ENCODE measurements at places on chromosomes 7 and 10. TPM values are rescaled to one million over a fixed set of nuclear protein-coding genes. Genes with fewer than 3 reads are reported as not detected.
A peak's percentile ranks its signal among the peaks of the same experiment; 100 is the strongest.

The SPDYE6 gene
- not detected for total RNA-seq

The PCLO gene
- total RNA-seq, result 1.4 TPM

The FFAR4 gene
- total RNA-seq, result not detected

The PNLIPRP3 gene
- total RNA-seq, result not detected

The VGF gene
- total RNA-seq, result not detected

GRCh38 chr10:104735757-104736391, 94.8 kb downstream of the SORCS3 start:
- DNase-seq, result no peak

DNA sequence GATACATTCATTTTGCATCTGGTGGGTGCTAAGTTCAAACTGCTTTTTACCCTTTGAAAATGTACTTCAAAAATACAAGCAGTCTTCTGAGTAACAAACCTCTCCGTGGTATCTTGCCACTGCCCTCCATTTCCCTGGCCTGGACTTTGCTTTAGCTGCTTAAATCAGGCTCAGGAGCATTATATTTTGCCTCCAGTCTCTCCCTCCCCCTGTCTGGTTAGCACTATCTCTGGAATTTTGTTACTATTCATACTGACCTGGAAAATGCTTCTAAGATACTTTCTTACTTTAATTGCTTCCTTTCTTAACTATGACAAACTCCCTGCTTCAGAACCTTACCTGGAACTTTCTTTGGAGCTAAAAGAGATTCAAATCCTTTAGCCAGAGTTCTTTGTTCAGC, 369.8 kb downstream of the GFRA1 start:
- DNase-seq, result no peak

GRCh38 chr10:87868277-87868676, 4.9 kb downstream of the PTEN start:
- DNase-seq, result no peak

DNA sequence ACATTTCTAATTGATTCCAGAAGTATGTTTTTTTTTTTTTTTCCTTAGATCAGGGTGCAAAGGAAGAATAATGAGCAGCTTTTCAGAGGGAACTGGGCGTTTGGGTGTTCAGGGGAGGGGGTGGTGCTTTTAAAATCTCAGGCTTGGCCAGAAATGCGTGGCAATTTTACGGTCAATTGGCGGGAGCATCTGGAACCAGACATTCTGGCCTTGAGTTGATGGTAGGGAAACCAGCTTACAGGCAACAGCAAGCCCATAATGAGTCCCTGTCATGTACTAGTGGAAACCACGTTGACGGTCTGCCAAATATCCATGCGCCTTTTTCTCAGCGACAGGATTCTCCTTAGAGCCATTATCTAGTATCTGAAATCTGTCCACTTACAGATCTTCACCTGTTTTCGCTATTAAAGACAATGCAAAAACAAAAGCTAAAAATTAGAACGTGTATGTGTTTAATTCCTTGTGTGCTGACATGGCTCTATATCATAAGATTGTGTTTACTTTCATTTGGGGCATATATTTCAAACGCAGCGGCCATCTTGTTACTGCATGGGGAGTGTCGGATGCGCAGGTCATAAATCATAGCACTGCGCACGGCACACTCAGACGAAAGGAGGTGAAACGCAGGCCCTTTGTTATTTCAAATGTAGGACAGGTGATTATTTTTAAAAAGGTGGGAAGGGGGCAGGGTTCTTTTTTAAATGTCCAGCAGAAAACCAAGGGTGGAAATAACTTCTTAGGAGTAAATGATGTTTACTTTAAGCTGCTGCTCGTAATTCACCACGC, 209.2 kb downstream of the AGMO start:
- DNase-seq, result no peak

DNA sequence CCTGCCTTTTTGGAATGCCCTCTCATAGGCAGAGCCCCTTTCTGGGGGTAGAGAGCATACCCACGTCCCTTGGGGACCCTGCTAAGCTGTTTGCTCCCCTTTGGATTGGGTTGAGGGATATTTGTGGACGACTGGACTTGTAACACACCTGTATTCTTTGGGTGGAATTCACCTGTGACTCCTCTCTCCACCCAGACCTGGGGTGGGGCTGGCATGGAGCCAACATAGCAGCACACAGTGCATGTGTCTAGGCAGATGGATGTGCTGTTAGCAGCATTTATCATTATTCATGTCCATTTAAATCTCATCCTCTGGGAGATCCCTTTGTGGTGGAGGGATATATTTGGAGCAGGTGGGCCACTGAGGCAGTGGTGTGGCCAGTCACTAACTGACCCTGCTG, 51.0 kb downstream of the CDH23 start:
- no peak for DNase-seq

- DNase-seq, result no peak
These were observed 656.8 kb upstream of the ANKRD30A start for GRCh38 chr10:36468620-36469019.

DNA sequence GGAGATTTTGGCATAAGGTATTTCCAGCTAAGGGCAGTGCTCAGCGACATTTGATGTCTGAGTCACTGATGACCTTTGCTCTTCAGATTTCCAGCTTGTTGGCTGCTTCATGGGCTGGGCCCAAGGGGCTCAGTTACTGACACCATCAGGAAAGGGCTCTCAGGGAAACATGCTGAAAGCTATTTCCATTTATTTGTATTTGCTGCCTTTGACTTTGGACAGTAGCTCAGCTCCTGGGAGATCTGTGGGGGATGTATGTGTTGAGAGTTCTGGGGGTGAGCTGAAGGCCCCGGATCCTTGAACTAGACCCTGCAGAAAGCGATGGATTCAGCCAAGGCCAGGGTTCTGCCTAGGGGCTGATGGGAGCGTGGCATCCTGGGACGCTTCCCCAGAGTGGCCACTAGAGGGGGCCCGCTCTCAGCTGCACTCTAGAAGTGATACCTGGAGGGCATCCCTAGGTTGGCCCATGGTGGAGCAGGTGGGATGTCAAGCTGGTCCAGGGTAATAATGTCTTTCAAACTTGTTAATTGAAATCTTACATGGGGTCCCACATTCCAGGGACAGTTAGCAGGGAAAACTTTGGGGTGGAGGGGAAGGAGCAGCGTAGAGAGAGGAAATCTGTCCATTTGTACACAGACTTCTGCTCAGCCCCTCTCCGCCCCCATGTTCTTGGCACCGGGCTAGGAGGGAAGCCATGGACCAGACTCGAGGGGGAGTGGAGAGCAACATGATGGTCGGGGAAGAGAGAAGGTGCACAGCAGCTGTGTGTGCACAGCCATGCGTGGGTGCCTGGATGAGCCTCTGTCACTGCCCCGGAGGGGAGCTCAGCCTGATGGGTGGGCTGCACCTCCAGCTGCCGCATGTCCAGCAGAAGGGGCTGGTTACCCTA, 3.0 kb upstream of the BTBD16 start:
- DNase-seq, result no peak

DNA sequence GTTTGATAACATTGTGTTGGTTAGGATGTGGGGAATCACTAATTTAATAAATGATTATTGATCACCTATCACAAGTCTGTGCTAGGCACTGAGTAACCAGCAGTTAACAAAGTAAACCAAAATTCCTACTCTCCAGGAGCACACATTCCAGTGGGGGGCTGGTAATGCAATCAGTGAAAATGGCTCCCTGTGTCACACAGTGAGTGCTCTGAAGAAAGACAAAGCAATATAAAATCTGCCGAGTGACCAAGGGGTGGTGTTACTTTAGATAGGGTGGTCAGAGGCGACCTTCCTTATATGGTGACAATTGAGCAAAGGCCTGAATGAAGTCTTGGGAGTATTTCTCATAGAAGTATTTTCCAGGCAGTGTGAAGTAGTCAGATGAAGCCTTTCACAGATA, 13.6 kb upstream of the SMC3 start:
- DNase-seq, result no peak

GRCh38 chr7:137882261-137882668, 35.5 kb upstream of the DGKI start:
- DNase-seq, result no peak

DNA sequence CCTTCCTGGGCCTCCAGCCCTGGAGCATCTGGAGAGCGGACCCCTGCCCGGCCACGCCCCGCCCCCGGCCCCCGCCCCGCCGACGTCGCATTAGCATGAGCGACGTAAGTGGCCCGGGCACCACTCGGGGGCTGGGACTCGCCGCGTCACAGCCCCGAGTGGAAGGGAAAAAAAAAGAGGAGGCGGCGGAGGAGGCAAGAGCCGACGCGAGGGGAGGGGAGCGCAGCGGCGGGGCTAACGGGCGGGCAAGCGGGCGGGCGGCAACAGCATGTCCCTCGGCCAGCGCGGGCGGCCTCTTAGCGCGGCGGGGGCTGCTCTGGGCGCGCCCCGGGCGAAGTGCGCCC, at the start of gene SLC18A3:
SLC18A3 (plus strand) TSS at position 197 of the 344 bp plus-strand sequence. CDS start 431 bp downstream, outside the sequence.
- DNase-seq, result no peak

DNA sequence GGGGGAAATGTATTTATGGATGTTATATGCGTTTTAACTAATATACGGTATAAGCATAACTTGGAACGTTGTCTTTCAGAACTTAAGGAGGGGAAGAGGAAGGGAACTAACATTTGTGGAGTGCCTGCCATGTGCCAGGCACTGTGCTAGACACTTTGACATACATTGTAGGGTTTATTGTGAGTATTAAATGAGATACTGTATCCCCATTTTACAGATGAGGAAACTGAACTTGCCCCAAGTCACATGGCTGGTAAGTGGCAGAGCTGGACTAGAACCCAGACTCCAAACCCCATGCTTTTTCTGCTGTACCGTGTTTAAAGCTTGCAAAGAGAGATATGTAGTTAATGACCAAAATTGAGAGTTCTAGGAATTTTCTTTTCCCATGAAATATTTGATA, 74.6 kb downstream of the CREM start:
- DNase-seq, result no peak

GRCh38 chr7:40330408-40330807, 195.6 kb downstream of the SUGCT start:
- no peak for DNase-seq

DNA sequence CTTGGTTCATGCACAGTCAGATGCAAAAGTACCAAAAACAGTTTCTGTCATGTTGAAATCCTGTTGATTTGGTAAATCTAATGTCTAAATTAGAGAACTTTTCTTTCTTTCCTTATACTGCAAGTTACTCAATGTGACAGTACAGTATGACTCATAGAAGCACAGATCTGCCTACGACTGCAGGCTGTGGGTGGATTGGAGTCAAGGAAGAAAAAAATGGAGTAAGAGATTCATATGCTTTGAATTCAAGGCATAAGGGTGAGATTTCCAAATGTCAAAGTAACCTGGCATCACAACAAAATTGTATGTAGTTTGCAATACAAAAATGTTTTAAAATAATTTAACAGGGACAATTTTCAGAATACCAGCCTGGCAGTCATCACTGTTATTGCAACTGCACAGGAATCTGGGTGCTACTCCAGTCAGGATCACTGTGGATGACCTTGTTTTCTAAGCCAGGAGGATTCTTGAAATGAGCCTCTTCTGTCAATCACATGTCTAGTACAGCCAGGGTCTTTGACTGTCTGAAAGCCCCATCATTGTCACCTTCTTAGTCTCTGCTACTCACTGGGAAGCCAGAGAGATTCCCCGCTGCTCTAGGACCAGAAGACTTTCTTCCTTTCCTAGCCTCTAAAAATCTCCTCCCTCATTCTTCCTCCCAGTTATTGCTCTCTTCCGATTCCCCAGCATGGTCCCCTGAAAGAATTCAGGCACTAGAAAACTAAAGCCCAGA, 83.6 kb downstream of the CD36 start:
- no peak for DNase-seq

GRCh38 chr7:17402628-17403278, 104.3 kb downstream of the AHR start:
- DNase-seq, result no peak

DNA sequence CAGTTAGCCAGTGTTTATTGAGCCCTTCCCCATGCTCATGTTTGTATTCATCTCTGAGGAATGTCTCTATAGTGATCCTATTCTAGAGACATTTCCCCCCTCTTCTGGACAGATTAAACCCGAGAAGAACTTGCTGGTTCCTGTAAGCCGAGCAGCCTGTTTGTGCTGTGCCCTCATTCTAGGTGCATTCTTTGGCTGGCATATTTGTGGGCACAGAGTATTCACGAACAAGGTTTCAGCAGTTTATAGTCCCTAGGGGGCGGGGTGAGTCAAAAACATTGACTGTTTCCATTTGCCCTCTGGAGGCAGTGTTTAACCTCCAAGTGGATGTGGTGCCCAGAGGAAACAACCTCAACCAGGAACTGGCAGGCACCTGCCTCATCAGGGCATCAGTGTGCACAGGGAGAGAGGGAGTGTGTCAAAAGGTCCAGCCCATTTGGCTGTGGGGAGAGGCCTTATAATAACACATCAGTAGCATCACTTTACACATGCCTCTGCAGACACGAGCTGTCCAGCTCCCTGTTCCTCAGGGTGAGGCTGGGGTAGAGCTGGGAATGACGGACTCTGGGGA, 273.3 kb upstream of the LRGUK start:
- DNase-seq, result no peak

GRCh38 chr10:78754269-78755062, 314.3 kb upstream of the ZMIZ1 start:
- DNase-seq, result peak; percentile 31

DNA sequence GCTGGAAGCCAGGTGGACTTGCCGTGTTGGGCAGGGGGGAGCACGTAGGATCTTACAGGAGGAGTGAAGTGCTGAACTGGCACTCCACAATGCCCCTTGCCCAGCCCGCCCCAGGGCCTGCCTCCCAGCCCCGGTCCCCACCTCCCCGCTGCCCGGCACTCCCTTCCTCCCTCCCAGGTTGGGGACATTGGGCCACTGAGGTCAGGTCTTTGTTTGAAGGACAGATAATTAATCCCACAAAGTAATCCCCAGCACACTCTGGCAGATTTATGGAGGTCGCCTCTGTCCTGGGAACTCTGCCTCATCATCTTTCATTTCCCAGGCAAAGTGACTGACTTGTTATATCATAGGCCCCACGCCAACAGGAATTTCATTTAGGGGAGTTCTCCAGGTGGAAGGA, 122.8 kb downstream of the C10orf105 start:
- DNase-seq, result no peak

Data from glomerular endothelial cell (primary cell).